SW 1271 (cell line): ENCODE measurements at places on chromosomes 16 and 17.

- no peak for DNase-seq
Measured at GRCh38 chr16:75552951-75553350, 3.1 kb downstream of the TMEM231 start.

- DNase-seq, result no peak
Measured at GRCh38 chr16:13517841-13518240, 402.1 kb upstream of the ERCC4 start.

DNA sequence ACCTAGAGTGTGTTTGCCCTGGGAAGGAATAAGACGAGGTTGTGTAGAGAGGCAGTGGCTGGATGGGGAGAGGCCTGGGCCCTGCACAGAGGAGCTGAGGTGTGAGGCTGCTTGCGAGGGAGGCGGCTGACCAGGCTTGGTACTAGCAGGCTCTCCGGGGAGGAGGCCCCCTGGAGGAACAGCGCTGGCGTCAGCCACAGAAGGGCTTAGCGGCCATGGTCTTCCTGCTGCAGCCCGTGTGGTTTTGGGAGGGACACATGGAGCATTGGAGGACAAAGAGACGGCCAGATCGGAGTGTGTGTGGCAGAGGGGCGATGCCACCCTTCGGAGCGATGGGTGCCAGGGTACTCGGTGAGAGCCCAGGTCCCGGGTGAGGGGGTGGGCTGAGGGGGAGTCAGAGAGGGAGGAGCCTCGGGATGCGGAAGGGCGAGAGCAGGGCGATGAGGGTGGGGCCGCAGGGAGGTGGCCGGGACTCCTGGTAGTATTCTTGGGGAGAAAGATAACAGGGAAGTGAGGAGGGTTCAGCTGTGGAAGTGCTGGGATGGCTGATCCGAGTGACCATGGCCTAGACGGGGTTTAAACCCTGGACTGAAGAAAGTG lies 8.3 kb downstream of the BANP start:
- DNase-seq, result no peak

DNA sequence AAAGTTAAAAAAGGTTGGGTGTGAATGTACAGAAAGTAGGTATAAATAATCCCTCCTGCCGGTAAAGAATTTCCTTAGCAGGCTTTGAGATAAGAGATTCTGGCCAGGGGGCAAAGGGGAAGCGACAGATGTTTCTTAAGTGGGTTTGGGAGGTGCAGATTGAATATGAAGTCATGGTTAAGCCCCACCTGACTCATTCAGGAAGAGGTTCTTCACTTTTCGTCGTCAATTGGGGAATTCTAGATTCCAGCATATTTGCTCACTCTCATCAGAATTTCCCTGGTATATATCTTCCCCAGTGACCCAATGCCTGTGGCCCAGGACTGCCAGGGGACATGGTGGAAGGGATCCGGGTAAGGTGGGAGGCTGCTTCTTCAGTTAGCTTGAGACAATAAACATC lies 127.8 kb downstream of the CPPED1 start:
- no peak for DNase-seq

DNA sequence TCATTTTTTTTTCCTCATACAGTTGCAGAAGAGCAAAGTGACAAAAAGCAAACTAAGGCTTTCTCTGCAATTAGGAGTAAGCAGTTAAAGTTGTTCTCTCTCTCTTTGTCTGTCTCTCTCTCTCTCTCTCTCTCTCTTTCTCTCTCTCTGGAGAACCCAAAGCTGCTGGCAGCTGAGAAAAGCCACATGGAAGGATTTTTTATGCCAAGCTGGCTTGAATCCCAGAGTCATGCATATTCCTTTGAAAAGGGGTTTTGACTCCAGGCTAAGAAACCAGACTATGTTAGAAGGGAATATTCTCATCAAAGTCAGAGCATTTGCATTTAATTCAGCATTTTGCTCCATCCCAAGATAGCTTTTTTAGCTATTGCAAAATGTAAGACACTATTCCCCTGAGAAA lies 1114.2 kb upstream of the GOT2 start:
- no peak for DNase-seq

DNA sequence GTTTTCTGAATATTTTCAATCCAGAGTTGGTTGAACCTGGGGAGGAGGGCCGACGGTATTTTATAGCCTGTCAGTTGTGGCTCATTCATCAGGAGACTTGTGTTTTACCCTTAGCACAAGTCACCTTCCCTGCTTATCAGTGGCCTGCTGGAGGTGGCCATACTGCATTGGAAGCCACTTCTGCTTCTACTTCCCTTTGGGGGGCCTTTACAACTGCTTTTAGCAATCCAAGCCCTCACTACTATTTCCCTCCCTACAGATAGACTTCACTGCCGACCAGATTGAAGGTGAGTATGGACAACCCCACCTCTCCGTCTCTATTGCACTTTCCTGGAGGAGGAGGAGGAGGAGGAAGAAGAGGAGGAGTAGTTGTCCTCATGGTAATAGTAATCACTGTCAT lies 4.4 kb downstream of the MYL4 start:
- DNase-seq, result no peak

- DNase-seq, result no peak
Measured at GRCh38 chr16:86406056-86406455, 104.3 kb upstream of the FOXF1 start.

DNA sequence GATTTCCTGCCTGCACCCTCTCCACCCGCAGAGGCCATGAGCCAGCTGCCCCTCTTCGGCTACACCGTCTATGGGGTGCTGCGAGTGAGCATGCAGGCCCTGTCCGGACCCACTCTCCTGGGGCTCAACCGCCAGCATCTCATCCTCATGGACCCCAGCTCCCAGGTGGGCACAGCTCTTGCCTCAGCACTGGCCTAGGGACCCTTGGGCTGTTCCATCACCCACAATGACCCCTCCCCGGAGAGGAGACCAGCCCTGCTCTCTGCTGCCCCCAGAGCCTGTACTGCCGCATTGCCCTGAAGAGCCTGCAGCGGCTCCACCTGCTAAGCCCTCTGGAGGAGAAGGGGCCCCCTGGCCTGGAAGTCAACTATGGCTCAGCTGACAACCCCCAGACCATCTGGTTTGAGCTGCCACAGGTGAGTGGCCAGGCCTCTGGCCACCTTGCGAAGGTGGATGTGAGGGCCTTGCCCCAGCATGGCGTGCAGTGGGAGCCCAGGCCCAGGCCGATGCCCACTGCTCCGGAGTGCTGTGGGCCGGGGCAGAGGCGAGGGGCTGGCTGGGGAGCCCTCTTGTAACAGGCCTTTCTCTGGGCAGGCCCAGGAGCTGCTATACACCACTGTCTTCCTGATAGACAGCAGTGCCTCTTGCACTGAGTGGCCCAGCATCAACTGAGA lies 7.3 kb upstream of the SMIM5 start:
- no peak for DNase-seq

- DNase-seq, result no peak
Measured at GRCh38 chr16:66667944-66668343, 28.6 kb downstream of the CMTM4 start.

DNA sequence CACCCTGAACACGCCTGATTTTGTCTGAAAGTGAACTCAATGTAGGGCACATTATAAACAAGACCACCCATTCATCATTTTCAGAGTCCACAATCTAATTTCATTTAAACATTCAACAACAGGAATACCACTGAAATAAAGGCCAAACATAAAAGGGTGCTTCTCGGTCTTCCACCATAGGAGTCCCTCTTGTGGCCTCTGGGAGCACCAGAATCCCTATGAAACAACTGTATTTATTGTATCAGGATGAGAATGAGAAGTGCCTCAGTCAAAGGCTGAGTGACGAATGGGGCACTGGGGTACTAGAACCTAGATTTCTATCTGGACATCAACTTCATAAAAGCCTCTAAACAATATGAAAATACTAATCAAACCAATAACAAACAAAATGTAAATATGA lies 40.4 kb downstream of the NXPH3 start:
- DNase-seq, result no peak

DNA sequence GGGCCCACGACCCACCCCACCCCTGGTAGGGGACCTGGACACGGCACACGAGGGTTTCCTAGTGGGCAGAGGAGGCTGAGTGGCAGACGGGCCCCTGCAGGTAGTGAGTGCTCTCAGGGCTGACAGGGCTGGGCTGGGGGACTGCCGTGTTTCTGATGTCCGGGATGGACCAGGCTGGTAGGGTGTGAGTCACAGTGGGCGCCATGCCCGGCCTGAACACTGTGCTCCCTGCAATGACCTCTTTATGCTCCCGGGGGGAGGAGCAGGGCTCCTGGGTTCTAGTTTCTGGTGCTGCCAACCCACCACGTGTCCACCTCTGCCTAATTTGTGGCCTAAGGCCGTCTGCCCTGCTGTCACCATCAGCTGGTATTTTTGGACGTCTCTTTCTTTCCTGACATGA lies 26.3 kb downstream of the ARHGAP23 start:
- peak; percentile 61 for DNase-seq

GRCh38 chr16:23796941-23797340 lies 38.8 kb upstream of the PRKCB start:
- DNase-seq, result no peak

GRCh38 chr17:6478486-6478885 lies 34.2 kb downstream of the PIMREG start:
- no peak for DNase-seq
